ENCODE measurements at places on chromosomes 2 and 18.

DNA sequence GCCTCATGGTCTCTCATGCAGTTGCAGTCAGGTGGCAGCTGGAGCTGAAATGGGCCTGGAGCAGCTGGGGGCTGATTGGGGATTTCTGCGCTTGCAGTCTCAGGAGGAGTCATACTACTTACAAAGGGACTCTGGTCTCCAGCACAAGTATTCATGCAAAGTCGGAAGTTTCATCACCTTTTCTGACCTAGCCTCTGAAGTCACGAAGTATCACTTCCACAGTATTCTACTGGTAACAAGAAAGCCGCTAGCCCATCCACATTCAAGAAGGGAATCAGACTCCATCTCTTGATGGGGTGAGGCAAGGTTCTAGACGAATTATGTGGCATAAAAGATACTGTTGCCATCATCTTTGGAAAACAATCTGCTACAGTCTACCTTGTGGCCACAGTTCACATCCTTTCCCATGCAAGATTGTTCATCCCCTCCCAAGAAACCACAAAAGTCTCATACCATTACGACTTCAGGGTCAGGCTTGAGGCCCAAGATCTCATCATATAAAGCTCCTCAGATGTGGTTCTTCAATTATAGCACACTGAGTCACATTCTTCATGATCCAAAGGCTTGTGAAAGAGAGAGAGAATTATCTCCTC is 95.3 kb downstream of the SMC6 start:
- DNase-seq = peak; percentile 66

GRCh38 chr2:240820607-240821428 is 799 bp upstream of the KIF1A start:
- no peak for DNase-seq

GRCh38 chr2:178949584-178949983 is 100.4 kb downstream of the CCDC141 start:
- DNase-seq = no peak

- DNase-seq = no peak
These were observed 243.5 kb downstream of the CDH7 start for GRCh38 chr18:65994302-65994701.

DNA sequence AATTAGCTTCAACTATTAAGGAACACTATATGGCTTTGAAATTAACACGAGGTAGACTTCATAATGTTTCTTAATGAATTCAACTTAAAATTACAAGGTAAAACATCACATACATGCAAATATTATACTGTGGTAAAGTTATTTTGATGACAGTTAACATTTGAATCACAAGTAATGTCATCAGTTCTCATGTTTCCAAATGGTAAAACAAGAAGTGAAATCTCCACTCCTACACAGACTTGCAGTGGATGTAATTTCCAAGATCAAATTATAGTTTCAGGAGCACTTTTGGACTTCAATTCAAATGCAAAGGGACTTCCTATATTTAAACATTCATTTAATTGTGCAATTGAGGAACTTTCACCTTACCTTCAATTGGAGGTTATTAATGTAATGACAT is 39.1 kb downstream of the C18orf54 start:
- DNase-seq = no peak

DNA sequence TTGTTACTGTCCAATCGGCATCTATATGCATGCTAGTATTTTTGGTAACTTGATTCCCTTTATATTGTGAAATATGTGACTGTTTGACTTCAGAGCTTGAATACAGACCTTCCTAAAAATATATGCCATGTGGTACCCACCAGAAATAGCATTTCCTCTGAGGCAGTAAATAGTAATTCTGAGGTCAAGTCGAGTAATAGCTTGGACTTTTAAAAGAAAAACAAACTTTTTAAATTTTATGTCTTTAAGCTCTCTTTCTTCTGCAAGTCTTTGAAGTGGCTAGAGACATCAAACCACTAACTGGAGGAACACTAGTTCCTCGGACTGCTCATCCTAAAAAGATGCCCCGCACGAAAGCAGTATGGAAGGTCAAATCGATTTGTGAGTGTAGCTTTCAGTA is 396.8 kb upstream of the SLC14A2 start:
- no peak for DNase-seq

DNA sequence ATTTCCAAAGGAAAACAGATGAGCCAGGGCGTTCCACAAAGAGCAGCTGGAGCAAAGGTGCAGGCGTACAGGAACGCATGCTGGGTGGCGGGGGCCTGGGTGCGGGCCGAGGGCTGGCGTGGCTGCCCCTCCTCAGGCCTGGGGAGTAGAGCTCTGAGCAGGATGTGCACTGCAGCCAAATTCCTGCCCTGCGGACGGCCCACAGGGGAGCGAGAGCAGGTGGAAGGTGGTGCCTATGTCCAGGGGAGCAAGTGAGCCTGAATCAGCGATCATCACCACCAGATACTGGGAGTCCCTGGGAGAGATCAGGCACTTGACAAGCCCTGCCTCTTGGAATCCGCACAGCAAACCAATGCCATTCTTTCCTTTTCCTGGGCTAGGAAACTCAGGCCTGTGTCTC is 106.3 kb downstream of the GBX2 start:
- DNase-seq = no peak

- DNase-seq = peak; percentile 92
These were observed 125.3 kb downstream of the TMEM131 start for GRCh38 chr2:97870396-97870843.

DNA sequence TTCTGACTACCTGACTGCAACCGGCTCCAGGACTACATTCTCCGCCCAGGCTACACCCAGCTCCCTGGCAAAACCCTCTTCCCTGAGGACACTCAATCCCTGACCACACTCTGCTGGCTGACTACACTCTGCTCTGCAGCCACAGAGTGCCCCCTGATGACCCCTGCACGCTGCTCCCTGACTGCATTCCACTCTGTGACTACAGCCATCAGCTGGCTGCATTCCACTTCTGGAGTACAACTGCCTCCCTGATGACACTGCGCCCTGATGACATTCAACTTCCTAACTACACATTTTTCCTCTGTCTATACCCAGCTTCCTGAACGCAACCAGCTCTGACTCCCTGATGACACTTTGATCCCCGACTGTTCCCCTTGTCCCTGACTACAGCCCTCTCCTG is 71.3 kb upstream of the NRXN1 start:
- DNase-seq = no peak

DNA sequence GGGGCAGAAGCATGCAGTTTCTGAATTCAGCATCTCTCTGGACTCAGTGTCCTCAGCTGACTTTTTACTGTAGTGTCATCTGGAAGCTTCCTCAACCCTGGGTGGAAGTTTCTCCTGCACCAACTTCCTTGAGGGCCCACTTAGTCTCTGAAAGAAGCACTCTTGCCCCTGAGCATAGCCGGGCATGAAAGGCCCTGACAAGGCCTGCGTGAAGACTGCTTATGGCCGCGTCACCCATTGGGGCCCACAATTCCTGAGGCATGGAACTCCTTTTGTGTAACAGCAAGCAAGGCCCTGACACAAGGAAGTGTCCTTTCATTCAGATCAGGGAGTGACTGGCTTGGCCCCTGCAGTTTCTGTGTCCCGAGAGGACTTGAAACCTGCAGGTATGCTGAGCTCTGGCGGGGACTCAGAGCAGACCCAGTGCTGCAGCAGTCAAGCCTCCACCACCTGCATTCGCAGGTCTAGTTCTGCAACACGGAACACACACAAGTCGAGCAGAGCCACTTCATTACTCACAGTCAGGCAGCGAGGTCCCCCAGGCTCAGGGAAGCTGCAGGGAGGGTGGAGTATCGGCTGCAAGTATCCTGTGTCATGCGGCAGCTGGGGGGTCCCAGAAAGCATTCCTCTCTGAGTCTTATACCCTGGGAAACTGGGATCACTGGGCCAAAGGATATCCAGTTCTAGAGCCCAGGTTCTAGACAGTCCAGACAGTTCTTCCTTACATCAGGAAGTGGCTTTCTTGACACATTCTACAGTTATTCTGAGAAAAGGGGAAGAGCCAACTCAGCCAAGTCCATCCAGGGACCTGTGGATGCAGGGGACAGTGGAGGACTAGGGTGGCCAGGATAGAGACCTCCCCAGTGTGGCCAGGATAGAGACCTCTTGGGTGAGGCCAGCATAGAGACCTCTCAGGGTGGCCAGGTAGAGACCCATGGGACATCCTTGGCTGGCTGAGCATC is 35.6 kb upstream of the PRLH start:
- DNase-seq = no peak

GRCh38 chr2:181807526-181807925 is 84.0 kb upstream of the ITPRID2 start:
- no peak for DNase-seq

DNA sequence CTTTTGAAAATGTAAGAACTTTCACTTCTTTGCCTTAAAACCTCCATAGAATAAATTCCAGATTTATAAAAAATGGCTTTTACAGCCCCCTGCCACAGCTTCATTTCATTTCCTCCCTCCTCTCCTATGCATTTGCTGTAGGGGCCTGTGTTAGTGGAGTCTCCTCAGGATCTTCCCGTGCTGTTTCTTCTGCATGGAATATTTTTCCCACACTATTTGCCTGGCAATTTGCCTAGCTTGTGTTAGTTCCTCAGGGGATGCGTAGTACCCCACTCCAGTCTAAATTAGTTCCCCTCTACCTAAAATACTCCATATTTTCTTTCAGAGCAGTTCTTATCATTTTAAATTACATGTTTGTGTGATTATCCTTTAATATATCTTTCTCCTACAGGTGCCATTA is 262.2 kb downstream of the PLCL1 start:
- DNase-seq = no peak

DNA sequence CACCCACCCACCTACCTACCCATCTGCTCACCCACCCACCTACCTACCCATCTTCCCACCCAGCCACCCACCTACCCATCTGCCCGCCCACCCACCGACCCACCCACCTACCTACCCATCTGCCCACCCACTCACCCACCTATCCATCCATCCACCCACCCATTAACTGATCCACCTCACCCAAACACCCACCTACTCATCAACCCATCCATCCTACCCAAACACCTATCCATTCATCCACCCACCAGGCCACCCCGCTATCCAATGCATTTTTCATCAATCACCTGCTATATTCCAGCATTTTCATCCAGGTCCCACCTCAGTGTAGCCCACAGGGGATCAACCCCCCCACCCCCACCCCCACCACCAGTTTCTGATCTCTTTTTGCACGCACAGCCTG is 121.8 kb downstream of the GLI2 start:
- no peak for DNase-seq

DNA sequence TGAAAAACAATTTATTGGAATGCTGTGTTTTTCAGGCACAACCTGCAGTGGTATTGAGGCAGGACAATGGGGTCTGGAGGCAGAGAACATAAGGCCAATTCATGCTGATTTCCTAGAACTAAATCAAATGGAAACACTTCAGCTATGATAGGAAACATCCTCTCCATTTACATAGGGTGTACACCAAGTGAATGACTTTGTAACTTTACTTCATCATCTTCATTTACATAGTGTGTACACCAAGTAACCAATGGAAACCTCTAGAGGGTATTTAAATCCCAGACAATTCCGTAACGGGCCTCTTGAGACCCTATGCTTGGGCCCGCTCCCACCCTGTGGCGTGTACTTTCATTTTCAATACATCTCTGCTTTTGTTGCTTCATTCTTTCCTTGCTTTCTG is 32.2 kb upstream of the ST8SIA5 start:
- no peak for DNase-seq

- DNase-seq = no peak
These were observed 10.4 kb downstream of the COPS9 start for GRCh38 chr2:240125742-240126141.

GRCh38 chr2:182980115-182980514 is 58.1 kb downstream of the NCKAP1 start:
- peak; percentile 42 for DNase-seq

GRCh38 chr2:69945441-69945840 is 16.0 kb downstream of the ASPRV1 start:
- no peak for DNase-seq

- DNase-seq = peak; percentile 21
These were observed 81.9 kb downstream of the MEP1B start for GRCh38 chr18:32271672-32272208.

- peak; percentile 85 for DNase-seq
These were observed 69.3 kb upstream of the SEC11C start for GRCh38 chr18:59070181-59070912.

DNA sequence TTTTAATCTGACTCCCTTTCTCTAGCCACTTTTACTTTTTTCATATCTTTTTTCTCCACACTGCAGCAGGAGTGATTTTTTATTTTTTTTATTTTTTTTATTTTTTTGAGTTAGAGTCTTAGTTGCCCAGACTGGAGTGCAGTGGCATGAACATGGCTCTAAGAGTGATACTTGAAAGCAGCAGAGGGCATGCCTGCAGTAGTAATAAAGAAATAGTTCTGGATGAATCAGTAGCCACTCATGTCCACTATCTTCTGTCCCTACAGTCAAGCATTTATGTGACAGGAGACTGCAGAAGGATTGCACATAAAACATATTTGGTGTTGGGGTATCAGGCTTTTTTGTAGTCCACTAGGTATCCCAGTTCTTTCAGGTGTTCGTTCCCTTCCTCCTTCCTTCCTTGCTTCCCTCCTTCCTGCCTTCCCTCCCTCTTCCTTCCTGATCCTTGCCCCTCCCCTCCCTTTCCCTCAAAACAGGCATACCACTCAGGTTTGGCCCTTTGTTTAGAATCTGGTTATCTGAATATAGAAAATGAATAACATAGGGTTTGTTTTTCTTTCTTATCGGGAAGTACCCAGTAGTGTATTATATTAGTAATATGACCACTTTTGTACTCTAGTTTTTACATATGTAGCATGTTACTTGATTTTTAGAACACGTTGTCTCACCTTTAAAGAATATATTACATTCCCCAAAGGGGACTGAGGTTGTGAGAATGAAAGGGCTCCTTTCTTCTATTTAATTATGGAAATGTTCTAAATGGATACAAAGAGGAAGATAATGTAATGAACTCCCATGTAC is 23.5 kb downstream of the MIB1 start:
- no peak for DNase-seq

DNA sequence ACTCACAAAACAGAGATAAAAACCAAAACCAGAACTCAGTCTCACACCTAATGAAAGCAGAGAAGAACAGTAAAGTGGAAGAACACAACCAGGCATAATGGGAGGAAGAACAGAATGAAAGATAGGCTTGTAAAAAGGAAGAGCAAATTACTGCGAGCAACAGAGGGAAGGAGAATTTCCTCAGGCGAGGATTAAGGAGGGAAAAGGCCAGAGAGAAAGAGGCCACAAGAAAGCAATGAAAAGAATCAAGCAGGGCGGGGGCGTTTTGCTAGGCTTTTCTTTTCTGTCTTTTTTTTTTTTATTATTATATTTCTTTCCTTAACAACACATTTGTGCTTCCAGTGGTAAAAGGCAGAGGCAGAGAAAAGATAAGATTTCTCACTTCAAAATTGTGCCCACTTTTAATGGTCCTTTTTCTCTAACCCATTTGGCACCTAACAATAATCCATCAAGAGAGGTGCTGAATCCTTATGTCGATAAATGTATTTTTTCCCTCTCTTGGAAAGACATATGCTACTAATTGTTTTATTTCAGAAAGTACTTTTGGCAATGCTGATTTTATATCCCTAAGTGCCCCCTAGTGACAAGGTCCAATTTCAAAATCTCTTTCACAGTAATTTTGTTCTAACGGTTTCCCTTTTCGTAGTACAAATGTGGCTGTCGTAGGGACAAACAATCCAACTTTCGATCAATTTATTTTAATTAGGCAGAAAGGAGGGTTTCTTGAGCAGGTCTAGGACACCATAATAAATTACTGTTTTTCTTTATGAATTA is 138.7 kb upstream of the AQP4 start:
- DNase-seq = no peak

GRCh38 chr2:143255899-143256298 is 126.7 kb downstream of the ARHGAP15 start:
- peak; percentile 75 for DNase-seq

GRCh38 chr2:30280596-30281434 is 49.5 kb downstream of the LBH start:
- no peak for DNase-seq
